Kasumi-1 (cell line): ENCODE measurements at places on chromosomes 2 and 18.
A peak's percentile ranks its signal among the peaks of the same experiment; 100 is the strongest.

DNA sequence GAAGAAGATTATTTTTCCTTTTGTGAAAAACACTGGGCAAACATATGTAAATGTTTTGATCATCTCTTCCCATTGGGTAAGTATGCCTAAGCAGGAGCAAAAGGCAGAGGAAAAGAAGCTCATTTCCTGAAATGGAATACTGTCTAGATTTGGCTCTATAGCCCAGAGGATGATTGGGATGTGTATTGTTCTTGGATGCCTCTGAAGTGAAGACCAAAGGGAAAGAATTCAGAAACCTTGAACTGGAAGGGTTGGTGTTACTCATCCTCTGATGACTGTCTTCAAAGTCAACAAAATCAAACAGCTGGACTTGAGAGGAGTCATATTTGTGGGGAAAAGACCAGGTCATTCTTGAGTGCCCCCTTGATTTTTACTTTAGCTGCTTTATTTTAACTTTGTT is 112.6 kb upstream of the NT5C1B start:
- no peak for DNase-seq

DNA sequence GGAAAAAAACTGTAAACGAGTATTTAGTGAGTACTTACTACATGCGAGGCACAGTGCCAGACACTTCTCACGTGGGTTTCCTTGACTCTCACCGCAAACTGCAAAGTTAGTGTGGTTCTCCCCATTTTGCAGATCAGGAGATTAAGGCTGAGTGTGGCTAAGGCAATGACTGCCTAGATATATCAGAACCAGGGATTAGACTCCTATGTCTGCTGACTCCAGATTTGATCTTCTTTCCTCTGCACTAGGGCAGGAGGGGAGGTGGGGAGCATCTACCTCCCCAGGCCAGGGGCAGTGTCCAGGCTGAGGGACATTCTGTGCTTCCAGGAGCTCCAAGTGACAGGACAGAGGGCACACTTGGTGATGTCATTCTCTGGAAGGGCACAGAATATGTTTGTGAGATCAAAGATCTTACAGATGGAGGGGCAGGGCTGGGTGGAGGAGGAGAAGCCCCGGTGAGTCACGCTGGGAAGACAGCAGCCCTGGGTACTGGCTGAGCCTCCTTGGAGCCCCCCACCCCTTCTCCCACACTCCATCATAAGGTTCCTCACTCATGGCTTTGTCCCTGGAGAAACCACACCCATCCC is 92.4 kb downstream of the RHOB start:
- DNase-seq, result no peak

DNA sequence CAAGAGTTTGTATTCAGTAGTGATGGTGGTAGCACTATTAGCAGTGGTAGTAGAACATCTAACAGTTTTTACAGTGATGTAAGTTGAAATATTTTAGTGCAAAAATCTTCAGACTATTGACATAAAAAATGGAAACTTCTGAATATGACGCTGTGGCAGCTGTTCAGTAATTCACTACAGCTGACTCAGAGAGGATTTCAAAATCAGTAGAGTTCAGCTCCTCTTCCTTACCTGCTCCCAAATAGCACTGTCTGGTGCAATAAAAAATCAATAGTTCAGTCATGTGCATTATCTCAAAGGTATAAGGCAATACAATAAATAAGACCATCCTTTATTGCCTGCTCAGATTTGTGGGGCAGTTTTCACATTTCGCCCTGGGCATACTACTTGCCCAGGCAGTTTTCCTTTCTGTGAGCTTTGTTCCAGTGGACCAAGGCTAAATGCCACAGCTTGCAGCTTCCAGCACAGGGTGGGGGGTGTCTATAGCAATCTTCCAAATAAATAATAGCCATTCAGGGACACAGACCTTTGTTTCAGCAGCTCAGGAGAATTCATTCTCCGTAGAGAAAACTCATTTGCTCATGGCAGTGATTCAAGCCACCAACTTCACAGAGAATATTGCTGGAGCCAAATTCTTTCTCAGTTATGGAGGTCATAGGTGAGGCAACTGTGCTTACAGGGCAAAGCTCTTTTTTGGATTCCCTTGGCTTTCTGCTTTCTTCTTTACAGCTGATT is 33.9 kb upstream of the GORASP2 start:
- DNase-seq, result no peak

DNA sequence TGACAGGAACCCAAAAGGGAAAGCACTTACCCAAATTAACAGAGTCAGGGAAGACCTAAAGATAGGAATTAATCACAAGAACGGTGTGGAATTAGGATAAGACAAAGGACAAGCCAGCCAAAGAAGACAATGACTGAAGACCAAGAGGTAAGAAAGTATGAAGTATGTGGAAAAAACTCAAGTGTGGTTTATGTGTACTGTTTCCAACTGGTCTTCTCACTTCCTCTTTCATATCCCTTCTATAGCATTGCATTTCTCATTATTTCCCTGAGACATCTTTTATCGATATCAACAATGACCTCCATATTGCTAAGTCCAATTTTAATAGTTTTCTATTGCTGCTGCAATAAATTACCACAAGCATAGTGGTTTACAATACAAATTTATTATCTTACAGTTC is 313.5 kb upstream of the SLC39A10 start:
- peak; percentile 23 for DNase-seq

- no peak for DNase-seq
These were observed 107.7 kb downstream of the CBLN2 start for GRCh38 chr18:72436401-72436800.

- no peak for DNase-seq
These were observed 16.2 kb downstream of the EML4 start for GRCh38 chr2:42185220-42185921.

GRCh38 chr2:190534310-190535120 is at the start of gene NEMP2:
Gene NEMP2, minus strand, starts transcription at chr2:190534722. Its CDS starts 67 bp downstream, at chr2:190534655.
- DNase-seq, result peak; percentile 93

DNA sequence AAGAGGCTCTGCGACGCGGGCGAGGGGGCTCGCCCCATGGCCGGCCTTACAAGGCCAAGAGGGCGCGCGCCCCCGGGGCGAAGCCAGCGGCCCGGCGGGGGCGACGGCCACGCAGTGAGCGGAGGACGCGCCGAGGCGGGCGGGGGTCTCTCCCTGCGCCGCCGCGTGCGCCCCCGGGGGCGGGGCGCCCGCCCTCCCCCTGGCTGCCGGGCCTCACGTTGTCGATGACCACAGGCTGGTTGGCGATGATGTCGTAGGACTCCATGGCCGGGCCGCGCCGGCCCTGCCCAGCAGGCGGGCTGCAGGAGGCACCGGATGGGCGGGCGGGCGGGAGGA is 250 bp downstream of the ACTR1B start:
- no peak for DNase-seq

GRCh38 chr2:231312066-231312465 is 83.4 kb upstream of the B3GNT7 start:
- no peak for DNase-seq

DNA sequence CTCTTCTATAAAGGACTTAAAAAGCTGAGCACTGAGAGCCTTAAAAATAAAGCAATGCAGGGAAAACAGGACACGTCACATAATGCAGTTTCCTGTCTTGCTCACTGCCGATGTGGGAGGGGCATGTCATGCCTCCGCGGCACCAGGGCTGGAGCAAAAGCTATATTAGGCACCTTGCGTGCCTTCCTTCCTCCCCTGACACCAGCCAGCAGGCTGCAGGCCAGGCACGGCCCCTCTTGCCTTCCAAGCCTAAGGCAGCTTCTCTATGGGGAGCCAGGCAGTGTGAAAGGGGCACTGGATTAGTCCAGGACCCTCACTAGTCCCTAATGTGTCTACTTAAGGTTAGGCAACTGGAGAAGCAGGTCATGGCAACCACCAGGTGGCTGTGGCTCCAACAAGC is 26.3 kb downstream of the MRPL35 start:
- DNase-seq, result peak; percentile 87
